ENCODE measurements at places on chromosomes 6 and 20. TPM values are rescaled to one million over a fixed set of nuclear protein-coding genes. Genes with fewer than 3 reads are reported as not detected.

The EYS gene
- total RNA-seq = not detected

The PNLDC1 gene
- not detected for total RNA-seq

The RSPO3 gene
- 0.75 TPM for total RNA-seq

The EFCAB8 gene
- total RNA-seq = not detected

The ZBP1 gene
- total RNA-seq = not detected

The WFDC12 gene
- not detected for total RNA-seq

The ENTPD6 gene
- total RNA-seq = 75.9 TPM

The FAM83C gene
- not detected for total RNA-seq

The FILIP1 gene
- 117 TPM for total RNA-seq

DNA sequence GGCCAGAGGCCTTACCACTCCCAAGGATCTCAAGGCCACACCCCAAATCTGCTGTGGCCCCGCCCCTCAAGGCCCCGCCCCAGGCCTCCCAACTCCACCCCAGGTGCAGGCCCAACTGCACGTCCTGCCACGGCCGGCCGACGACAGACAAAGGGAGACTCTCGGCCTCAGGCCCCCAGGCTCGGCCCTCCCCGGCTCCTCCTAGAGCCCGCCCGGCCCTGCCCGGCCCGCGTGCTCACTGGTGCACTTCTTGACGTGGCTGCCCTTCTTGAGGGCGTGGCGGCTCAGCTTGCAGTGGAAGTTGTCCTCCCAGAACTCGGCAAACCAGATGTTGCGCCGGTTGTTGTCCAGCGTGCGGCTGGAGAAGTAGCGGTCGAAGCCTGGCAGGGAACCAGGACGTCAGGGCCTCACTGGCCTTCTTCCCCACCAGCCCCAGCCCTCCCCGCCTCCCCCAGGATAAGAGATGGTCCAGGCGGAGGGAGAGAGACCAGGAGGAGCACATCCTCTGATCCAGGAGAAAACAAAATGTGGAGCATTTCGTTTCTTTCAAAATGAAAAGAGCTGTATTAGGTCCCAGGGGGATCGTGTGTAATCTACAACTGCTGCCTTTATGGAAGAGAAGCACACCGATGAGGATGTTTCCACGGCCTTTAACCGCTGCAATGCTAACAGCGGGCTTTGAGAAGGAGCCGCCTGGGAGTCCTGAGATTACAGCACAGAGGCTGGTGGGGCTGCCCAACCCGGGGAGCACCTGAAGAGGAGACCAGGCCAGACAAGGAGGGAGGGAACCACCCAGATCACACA, 89.4 kb downstream of the GRM4 start:
- peak; percentile 61 for DNase-seq

GRCh38 chr6:85641897-85642773, 551 bp downstream of the SYNCRIP start:
- DNase-seq = no peak

DNA sequence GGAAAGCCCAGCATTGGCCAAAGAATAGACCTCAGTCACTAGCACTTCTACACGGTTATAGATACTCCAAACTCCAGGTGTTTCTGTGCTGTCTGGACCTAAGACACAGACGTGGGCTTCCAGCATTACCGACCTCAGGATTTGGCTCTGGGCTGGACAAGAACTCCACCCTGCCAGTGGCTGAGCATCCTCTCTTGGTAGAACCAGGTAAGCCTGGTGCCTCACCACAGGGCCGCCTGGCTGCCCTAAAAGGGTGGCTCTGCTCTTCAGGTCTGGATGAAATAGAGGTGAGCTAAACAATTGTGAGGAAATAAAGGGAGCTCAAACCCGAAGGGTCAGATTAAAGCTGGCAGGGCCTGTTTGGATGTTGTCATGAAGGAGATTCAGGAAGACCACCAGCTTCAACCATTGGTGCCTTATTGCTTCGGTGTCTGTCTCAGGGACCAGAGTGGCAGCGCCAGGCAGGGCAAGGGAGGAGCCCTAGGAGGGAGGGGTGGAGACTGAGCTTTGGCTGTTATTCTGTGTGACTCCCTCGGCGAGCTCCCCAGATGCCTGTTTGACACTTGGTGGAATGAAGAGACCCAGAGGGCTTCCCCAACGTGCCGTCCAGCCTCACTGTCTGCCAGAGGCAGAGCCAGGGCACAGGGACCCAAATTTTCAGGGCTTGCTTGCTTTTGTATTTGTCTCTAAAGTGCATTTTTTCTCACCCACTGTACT, 8.6 kb downstream of the SYNDIG1 start:
- no peak for DNase-seq

DNA sequence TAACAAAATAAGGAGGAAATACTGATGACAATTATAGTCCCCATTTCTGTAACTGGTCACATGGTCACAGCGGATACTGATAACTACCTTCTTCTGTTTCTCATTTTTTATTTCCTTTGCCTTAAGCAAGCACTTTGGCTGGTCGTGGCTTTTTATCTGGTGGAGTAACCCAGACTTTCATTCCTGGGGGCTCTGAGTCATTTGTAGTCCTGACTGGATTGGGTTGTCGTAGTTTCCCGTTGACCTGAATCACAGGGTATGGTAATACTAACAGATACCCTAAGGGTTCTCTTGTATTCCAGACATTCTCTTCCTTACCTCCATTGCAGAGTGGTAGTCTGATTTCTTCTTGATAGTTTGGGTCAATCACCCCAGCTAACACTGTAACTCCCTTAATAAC, 500.3 kb upstream of the ADGRB3 start:
- no peak for DNase-seq

DNA sequence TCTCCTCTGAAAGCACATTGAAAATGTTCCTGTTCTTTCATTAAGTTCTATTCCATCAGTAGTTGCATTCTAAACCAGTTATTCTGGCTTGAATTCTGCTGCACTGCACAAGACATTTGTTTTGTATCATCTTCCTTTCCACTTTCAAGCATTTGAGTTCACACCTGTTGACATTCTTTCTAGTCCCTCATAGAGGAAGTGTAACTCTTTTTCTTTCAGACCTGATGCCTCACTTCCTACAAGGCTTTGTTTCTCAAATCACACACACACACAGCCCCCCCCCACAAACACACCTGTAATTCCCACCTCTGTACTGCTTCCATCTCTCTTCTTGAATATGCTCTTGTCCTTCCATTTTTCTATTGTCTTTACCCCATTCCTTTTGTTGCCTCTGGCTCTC, 50.9 kb downstream of the CCN2 start:
- no peak for DNase-seq

GRCh38 chr20:62916703-62917476, 9.4 kb downstream of the DIDO1 start:
- DNase-seq = no peak

- no peak for DNase-seq
Observed at GRCh38 chr20:60480950-60481742, 522.9 kb downstream of the CDH26 start.

DNA sequence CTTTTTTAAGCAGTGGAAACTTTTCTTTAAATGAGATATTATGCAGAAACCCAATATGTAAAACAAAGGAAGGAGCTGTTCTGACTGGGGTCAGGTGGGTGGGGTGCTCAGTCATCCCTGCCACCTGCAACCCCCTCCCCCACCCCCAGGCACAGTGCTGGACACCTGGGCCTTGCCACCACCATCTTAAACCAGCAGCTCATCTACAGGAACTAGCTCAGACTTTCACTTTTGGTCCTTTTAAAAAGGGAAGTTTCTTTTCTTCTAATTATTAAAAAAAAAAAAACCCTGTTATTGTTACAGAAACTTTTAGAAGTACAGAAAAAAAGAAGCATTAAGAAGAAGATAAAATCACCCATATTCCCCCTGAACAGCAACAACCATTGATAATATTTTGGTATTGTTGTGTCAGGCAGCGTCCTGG, 37.1 kb downstream of the PPP1R16B start:
- no peak for DNase-seq

DNA sequence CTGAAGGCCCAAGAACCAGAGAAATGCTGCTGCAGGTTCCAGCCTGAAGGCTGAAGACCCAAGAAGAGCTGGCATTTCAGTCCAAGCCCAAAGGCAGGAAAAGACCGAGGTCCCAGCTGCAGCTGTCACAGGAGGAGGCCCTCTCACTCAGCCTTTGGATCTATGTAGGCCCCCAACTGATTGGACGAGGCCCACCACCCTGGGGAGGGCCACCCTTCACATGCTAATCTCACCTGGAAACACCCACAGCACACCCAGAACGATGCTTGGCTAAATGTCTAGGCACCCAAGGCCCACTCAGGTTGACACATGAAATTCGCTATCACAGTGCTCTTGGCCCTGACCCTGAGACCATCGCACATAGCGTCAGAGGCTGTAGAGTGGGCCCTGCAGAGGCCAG, 6.8 kb downstream of the SLCO4A1 start:
- DNase-seq = no peak

DNA sequence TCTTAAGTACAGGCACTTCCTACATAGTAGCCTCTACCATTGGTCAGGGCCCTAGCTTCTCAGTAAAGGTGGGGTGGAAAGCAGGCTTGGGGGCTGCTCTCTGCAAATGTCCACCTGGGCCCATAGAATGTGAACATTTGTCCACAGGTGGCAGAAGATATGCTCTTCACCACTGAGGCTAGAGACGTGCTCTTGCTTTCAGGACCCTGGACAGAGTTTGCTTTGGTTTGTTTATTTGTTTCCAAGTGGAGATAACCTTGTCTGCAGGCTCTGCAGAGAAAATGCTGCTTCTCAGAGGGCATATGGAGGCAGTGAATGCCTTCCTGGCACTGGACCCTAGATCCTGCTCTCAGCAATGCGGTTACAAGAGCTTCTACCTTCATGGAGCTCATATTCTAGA, 129.0 kb downstream of the F13A1 start:
- no peak for DNase-seq

GRCh38 chr6:85493389-85493788, 43.5 kb downstream of the NT5E start:
- no peak for DNase-seq

DNA sequence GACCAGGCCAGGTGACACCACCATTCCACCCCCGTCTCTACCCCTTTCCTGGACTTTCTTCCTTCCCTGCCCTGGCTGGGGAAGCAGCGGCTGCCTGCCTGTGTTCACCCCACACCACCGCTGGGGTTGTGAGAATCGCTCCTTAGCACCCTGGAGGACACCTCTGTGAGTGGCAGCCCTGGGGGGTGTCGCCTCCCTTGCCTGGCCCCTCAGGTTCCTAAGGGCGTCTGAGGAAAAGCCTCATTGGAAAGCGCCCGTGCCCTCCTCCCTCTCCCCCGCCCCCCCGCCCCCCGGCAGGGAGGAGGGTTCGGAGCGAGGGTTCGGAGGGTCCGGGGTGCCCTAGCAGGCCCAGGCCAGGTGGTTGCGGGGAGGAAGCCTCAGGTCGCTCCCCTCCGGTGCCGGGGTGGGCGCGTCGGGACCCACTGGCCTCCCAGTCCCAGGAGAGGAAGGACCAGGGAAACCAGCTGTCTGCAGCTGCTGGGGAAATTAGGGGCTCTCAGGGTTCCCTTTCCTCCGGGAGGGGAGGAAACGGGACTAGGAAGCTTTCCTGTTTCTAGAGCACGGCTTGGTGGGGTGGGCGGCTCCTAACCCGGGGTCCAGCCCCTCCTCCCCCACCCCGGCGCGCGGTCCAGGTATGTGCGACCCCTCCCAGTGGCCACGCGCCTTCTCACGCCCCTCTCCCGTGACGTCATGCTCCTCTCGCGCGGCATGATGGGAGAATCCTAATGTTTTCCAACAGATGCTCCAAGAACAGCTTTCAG, at the start of gene PHACTR3:
Gene PHACTR3 (plus strand): TSS at position 760 of the 761 bp plus-strand sequence. CDS start 475 bp downstream, outside the sequence.
- DNase-seq = no peak

GRCh38 chr20:13102694-13103093, 93.9 kb downstream of the SPTLC3 start:
- DNase-seq = no peak

DNA sequence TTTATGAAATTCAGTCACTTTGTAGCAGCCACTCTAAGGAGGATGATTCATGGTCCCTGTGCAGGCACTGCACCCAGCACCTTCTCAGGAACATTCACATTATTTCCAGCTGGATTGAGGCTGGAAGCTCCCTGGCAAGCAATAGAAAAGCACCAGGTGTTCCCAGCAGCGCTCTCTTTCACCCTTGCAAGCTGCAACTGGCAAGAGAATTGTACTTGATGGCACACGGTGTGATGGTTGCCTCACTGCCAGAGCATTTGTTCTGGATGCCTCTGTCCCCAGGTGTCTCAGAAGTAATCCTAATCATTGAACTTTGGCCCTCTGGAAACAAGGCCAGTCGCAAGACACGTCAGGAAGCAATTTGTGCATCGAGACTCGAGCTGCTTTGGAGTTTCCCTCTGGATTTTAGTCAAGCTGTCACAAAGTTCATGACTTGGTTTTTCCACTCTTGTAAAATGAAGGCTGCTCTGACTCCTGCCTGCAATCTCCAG, 24.9 kb upstream of the PHACTR2 start:
- DNase-seq = no peak

DNA sequence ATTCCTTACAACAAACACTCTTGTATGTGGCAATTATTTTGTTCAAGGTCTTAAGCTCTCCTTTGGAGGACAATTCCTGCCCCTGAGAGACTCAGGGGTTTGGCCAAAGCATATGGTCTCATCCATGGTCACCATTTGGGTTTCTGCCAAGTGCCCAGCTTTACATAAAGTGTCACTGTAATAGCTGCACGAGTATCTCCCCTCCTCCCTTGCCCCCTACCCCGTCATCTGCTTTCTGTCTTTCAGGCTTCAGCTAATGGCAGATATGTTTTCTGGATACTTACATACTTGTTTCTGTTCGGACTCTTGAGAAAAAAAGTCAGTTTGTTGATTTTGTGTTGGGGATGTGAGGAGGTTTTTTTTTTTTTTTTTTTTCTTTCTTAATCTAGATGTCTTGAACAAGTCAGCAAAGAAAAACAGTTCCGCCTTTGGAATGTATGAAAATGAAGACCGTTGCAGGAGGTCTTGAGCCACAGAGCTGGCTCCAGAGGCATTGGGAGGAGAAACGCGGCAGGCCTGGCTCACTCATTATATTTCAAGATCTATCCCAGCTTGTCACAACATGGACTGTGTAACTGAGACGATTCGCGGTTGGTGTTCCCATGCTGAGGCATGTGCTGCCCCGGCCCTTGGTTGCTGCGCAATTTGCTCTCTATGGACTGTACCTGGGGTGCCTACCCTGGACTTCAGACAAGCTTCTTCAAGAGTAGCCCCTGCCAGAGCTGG, 32.6 kb upstream of the STX16 start:
- DNase-seq = no peak

All from right atrium auricular region (tissue), 2 donors.